Fibroblast of upper back skin (primary cell): ENCODE measurements at places on chromosomes 2 and 18.
A peak's percentile ranks its signal among the peaks of the same experiment; 100 is the strongest.

GRCh38 chr2:181682026-181682789 lies 1.9 kb upstream of the NEUROD1 start:
- DNase-seq, result no peak

DNA sequence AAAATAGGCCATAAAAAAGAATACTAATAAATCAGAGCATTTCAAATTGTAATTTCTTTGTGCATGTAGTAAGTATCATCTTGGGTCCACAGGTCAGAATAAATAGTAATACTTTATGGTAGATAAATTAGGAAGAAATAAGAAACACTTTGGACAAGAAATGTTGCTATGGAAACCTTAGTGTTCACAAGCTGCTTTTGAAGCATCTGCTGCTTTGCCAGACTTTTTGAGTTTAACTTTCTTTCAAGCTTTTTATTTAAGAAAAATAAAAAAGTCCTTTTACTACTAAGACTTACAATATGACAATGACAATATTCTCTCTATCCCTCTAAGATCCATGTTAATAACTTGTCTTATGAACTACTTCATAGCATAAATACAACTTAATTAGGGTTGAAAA lies 690.7 kb upstream of the FSHR start:
- DNase-seq, result no peak

DNA sequence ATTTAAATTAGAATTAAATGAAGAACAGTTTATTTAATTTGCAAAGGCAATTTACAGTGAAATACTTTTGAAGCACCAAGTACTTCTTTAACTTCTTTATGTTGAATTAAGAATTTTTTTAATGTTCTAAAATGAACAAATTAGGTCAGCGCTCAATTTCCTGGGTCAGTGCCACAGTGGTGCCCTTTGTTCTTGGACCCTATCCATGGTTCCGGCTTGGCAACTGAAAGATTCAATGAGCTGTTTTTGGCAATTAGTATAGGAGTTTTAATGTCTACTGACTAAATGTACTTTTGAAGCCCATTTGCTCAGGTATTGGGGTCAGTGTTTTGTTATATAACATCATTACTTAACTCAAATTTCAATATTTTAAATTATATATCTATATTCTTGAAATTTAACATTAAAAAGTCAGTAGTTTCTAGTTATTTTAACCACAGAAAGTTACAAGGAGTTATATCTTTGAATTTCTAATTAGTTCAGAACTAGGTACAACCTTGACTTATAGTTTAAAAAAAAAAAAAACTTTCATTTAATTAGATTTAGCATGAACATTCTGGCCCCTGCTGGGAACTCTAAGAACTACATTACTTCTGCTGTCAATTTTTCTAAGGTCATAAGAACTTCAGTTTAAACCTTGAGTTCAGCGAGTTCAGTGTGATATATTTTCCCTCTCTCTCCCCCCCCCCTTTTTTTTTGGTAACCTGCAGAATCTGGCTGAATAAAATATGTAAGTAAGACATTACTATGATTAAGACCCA lies 7.6 kb upstream of the MSTN start:
- peak; percentile 75 for DNase-seq

DNA sequence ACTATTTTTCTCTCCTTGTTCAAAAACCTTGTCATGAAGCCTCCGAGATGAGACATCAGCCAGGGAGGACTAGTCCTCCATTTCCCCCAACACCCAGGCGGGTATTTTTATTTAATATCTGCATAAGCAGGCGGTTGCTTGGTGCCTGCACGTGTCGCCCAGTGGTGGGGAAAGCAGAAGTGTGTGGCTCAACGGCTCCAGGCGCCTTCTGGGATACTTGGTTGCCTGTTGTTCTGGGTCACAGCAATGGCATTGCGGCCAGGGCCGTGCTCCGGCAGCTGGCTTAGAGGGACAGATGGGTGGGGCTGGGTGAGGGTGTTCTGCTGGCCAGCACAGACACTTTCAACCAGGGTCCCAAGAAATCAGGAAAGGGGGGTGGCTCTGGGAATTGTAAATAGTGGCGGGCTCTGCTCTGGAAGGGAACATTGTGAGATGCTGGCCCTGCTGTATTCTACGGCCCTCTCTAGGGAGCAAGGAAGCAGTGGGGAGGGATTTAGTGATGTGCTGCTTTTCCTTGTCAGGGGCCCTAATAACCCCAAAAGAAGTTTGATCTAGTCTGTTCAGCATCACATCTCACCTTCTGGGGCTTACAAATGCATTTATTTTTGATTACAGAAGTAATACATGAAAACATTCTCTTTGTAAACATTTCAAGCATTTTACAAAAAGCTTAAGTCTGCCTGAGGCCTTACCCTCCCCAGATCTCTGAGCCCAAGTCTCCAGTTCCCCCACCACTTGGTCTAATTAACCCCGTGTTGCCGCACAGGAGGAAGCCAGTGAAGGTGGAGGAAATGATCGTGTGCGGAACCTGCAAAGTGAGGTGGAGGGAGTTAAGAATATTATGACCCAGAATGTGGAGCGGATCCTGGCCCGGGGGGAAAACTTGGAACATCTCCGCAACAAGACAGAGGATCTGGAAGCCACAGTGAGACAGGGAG lies 1.1 kb downstream of the VAMP8 start:
- no peak for DNase-seq

GRCh38 chr18:47296462-47296861 lies 45.0 kb upstream of the SKOR2 start:
- no peak for DNase-seq

GRCh38 chr2:220531216-220531615 lies 903.8 kb downstream of the SLC4A3 start:
- no peak for DNase-seq

- DNase-seq, result no peak
Observed at GRCh38 chr2:69762513-69763494, 20.9 kb downstream of the ANXA4 start.

DNA sequence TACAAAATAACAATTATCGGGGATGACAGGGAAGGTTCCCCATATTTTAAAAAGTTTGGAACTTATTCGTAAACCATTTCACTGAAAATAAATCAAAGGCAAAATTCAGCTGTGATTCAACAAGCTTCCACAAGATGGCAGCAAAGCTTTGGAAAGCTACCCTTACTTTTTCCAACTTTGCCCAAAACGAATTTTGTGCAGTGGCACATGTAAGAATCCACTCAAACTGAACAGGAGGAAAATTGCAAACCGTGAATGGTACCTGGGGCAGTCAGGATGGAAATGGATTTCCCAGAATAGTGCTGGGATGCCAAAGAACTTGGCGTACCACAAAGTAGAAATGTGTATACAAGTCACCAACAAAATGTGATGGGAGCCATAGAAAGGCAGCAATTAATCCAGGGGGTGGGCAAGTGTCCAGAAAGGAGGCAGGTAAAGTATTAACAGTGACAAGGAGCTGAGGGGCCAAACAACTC lies 10.7 kb downstream of the RPL31 start:
- peak; percentile 49 for DNase-seq

DNA sequence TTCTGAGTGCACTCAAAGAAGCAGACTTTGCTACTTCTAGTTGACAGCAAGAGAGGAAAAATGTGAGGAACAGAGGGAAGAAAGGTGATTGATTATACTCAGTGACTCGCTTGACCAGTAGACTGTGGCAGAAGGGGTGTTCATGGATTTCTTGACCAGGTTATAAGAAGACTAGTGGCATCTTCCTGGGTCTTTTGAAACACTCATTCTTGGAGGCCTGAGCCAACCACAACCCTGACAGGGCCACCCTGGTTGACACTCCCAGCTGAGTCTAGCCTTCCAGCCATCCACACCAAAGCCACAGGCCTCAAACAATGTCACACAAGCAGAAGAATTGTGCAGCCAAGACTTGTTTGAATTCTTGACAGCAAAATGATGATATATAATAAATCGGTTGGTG lies 366.3 kb downstream of the SS18 start:
- peak; percentile 35 for DNase-seq

DNA sequence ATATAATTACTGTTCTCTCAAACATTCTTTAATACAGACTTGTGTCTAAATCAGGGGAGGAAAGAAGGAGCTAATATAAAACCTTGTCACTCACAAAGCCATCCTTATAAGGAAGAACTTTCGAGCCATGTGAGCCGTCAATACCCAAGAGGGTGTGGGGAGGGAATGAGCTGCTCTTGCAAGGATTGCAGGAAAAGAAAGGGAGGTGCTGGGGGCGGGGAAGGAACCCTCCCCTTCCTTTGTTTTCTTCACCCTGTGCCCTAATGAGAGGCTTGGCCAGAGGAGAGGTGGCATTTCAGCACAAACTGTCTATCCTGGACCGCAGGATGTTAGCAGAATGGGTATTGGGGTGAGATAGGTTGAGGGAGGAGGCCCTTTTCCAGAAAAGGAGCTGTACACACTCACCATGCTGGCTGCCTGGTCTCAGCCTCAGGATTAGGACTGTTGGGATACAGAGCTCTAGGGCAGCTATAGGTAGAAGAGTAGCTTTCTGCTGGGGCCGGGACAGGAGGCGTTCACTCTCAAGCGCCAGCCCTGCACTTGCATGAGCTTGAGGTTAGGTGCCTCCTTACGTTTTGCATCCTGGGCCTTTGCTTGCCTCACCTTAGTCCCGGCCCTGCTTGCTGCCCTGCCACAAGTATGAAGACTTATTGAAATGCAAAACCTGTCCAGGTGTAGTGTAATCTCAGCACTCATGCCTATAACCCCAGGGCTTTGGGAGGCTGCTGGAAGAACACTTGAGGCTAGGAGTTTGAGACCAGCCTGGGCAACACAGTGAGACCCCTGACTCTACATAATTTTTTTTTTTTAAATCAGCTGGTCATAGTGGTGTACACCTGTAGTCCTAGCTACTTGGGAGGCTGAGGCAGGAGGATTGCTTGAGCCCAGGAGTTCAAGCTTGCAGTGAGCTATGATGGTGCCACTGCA lies 190.5 kb downstream of the LOXHD1 start:
- DNase-seq, result peak; percentile 42

GRCh38 chr2:48719480-48720177 lies 35.9 kb downstream of the LHCGR start:
- no peak for DNase-seq

DNA sequence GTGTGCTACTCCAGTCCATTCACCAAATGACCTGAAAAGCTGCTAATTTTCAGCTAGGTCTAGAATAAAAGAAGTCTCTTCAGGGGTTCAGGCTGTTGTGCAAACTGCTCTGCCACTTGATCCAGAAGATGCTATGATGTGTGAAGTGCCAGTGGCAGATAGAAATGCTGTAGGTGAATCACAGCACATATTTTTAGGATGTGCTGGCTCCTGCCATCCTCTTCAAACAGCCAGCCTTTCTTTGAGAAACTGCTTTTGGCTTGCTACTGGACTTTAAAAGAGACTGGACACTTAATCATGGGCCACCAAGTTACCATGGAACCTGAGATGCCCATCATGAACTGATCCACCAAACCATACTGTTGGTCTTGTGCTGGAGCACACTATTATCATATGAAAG lies 322.1 kb downstream of the EN1 start:
- DNase-seq, result no peak

DNA sequence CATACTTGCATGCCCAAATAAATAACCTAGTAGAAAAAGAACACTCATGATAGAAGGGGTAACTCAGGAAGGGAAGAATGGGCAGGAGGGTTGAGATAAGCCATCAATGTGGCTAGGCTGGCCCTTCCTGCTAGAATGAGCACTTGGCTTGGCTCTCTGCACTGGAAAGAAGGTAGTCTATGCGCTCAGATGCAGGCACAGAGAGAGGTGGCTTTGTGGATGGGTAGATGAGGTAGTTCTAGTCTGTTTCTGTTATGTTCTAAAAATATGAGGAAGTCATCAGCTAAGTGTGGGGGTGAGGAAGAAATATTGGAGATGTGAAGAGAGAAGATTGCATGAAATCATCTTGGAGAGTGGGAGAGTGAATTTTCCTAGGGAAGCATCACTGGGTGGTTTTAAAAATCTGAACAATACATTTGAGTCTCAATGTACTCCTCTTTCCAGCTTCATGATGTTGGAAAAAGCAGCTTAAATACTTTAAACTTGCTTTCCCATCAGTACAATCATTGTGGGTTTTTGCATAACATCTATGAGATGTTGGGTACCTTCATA lies 357.1 kb downstream of the CNTNAP5 start:
- DNase-seq, result no peak

- DNase-seq, result peak; percentile 66
Observed at GRCh38 chr2:15579641-15580040, 12.0 kb upstream of the DDX1 start.

GRCh38 chr2:192498747-192499146 lies 304.0 kb upstream of the TMEFF2 start:
- DNase-seq, result peak; percentile 15

DNA sequence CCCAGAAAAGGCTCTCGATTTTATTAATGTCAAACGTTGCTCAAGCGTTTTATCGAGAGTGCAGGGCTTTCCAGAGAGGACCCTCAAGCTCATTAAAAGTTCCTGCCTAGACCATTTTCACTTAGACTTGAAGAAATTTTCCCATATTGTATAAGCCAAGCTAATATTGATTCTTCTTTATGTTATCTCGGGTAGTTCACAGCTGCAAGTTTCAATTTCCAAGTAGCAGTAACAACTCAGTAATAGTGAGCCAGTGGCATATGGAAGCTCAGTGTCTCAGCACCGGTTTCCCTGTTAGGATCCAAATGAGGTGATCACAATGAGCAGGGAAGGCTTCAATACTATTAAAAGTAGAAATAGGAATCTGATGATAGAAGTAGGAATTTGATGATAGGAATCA lies 274.5 kb downstream of the TMX3 start:
- DNase-seq, result no peak
